ENCODE measurements at places on chromosomes 3 and 15.

GRCh38 chr3:103410231-103410630 is 975.4 kb downstream of the ZPLD1 start:
- no peak for DNase-seq

DNA sequence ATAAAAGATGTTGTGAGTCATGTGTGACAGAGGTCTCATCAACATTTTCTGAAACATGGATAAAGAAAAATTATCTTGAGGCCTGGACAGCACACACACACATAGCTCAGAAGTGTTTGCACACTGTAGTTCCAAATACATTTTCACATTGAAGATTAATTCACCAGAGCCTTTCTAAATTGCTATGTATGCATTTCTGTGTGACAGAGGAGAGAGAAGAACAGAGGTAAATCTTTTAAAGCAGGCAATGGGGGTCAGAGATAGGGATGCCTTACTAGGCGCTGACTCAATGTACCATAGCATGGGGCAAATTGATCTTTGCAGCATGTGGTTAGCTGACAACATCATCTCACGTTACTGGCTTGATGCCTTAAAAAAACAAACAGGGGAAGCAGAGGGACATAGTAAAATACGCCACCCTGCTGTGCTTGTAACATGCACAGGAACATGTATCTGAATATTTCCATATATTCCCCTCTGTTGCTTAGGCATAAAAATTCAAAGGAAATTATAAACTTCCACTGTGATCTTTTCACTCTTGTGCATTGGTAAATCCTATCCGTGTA is 7.7 kb downstream of the POU1F1 start:
- DNase-seq, result no peak

DNA sequence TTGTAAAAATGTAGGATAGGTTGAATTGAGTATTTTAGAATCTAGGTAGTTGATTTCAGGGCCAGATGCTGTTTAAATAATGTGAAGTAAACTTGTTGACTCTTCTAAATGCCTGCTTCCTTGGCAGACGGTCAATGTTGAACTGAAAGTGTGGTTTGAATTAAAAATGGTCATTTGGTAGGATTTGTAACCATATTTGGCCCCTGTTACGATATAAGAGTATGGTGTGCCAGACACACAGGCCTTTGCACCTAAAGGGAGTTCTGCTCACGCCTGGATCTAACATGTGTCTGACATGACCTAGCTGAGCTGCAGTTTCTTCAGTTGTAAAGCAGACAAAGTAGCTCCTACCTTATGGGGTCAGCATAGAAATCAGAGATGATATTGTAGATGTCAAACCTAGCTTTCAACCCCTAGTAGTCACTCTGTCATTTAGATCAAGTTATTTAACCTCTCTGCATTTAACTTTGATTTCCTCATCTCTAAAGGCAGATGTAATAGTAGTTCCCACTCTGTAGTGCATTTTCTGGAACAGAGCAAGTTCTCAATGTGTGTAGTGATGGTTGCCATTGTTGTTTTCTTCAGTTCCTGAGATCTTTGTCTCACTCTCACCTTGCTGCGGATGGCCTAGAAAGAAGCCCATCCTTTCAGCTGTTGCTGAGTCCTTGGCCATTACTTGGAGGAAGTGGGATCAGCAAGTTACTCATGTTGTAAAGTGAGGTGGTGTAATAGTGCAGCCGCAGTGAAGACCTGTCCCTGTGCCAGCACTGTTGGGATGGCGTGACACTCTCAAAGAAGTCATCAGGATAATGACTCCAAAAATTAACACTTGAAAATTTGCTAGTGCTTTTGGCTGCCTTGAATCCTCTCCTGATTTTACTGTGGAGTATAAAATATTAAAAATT is 90.2 kb downstream of the GHSR start:
- DNase-seq, result no peak

DNA sequence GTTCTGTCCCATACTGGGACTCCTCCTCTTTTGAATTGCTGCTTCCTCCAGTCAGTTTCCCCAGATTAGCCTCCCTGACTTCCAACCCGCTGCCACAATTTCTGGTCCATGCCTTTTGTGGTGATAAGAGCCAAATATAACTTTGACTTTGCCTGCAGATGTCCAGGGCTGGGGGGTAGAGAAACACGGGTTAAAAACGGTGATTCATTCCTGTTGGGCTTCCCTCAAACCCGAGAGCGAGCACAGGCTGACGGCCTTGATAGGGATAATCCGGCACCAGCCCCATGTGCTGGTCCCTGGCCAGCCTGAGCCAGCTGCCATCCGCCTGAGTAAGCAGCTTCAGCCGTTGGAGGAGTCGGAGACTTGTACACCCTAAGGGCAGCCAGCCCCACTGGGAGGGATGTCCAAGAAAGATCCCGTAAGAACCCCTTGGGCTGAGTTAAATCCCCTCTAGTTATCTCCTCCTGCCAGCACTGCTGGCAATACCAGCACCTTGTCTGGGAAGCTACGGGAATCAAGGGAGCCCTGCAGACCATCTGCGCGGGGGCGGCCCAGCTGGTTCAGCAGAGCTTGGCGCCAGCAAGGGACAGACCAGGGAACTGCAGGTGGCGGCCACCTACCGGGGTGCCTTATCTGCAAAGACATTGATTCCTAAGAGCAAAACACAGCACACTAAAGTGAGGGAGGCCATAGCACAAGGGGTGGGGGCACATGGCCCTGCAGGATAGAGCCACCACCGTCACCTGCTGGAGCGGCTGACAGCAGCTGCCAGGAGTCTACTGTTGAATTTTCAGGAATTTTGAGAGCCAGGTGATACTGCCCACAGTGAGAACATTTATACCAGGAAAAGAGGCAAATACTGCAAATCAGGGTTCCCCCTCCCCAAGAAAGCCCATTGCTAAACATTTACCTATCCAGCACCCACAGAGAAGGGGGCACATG is 18.1 kb downstream of the CSPG4 start:
- peak; percentile 71 for DNase-seq

GRCh38 chr3:98361289-98361688 is 7.6 kb downstream of the OR5K4 start:
- DNase-seq, result no peak

DNA sequence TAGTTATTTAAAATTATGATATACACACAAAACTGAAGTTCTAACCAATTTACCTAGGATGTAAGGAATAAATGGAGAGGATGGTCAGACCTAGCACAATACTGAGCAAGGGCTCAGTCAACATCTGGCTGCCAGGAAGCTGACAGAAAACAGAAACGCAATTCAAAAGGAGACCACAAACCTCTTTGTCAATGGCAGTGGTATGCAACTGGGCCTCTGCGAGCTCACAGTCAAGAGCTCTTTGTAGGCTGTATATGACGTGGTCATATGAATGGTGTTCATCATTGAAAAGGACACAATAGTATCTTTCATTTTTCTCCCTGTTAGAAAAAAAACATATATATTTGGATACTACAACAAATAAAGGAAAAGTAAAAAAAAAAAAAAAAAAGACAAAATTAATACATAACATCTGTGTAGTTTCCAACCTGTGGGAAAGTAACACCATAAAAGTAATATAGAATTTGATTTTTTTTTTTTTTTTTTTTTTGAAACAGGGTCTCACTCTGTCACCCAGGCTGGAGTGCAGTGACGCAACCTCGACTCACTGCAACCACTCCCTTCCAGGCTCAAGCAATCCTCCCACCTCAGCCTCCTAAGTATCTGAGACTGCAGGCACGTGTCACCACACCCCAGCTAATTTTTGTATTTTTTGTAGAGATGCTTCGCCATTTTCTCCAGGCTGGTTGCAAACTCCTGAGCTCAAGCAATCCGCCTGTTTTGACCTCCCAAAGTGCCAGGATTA is 37.9 kb downstream of the UBR1 start:
- no peak for DNase-seq

DNA sequence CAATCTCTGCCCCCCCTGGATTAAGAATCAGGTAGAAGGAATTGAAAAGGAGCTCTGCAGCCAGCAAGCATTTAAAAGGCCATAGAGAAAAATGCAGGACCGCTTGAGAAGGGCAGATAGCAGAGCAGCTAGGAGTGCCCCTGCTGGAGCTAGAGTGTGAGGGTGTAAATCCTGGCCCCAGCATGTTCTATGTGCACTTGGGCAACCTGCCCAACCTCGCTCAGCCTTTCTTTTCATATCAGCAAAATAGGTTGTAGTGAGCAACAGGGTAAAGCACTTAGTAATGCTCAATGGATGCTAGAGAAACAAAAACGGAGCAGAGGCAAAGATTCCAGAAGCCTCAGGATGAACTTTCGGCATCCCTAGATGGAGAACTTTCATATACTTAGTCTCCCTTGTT is 25.0 kb upstream of the THBS1 start:
- DNase-seq, result no peak

DNA sequence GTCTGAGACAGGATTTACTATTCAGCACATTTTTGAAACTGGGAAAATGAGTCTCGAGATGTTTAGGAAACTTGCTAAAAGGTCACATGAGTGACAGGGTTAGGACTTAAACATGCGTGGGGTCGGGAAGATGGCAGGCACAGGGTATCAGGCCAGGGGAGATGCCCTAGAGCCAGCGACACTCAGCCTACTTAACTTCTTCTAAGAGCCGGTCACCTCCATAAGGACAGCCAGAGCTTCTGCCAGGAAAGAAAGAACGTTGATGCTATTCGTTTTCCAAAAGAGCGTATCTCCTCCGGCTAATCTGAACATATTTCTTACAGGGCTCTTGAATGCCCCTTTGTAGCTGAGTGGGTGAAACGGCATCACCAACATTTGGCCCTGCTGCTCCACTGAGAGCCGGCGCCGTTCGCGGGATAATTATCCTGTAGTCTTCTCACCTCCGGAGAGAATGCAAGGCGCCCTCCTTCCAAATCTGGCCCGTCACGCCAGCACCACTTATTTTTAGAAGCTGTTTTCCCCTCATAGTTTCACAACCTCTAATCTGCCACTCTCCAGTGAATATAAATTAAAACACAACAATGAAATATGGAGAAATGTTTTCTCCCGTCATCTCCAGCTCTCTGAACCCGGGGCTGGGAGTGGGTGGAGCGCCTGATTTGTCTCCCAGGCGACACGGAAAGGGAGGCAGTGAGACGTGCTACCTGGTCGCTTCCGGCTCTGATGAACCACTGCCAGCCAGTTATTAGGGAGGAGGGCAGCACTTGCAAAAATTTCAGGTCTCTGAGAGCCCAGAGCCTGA is 58.5 kb downstream of the LIPC start:
- DNase-seq, result no peak

DNA sequence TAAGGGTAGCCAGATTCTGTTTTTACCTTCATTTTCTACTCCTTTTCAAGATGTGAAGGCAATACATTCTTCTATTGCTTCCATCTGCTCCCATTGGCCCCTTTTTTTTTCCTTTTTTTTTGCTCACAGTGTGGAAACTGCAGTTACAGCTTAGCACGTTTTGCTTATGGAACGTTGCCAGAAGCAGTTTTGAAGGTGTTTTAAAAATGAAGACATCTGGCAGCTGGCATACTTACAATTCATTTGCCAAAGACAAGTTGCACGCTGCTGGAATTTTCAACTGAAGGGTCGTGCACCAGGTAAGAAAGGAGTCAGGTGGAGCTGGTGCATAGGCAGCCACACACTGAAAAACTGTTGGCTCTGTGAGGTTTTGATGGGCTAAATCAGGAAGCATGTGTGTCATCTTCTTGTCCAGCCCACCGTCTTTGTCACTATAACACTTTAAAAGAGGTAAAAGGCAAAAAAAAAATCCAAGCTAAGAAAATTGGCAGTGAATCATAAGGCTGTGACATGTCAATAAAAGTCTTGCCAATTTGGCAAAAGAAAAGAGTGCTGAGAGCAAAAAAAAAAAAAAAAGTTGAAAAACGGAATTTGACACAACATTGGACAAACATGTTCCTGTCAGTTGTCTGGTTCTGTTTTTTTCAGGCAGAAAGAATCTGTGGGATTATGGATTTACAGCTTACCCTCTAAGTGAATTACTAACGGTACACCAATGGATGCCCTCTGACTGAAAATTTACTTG is 225.4 kb upstream of the SOX2 start:
- DNase-seq, result no peak

DNA sequence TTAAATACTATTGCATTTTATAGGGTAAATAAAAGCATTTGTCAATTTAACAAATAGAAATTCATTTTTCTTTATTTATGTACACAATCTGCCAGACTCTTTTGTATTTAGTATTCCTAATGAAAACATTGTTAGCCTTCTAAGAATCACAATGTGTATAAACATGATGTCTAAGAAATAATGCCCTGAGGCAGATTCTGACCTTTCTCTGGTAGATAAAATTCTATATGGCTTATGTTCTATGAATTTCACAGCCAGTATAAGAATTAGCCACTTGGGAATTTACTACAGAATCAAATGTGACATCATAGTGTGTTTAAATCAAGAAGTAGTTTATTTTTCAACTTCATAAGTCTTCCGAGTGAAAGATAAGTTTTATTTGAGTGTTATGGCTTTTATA is 457.4 kb downstream of the ZIC1 start:
- DNase-seq, result no peak

DNA sequence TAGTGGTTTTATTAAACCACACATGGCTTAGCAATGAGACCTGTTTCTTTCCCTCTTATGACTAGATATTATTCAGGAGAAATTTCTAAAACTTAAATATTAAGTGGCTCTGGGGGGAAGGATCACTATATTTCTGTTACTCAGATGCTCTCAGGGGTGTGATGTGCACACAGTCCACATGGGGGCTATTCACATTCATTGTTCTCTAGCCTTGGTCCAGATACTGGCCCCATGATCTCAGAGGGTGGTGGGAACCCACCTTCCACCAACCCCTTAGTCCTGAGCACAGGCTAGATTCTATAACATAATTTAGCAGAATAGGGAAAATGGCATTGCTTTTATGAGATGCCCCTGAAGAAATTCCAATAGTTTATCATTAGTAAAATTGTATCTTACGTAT is 149.0 kb upstream of the ST8SIA2 start:
- DNase-seq, result no peak

- DNase-seq, result no peak
Observed at GRCh38 chr3:177594096-177594495, 396.8 kb upstream of the TBL1XR1 start.

- no peak for DNase-seq
Observed at GRCh38 chr3:105516972-105517371, 150.3 kb downstream of the ALCAM start.

- no peak for DNase-seq
Observed at GRCh38 chr3:185400866-185401265, 37.9 kb downstream of the MAP3K13 start.

- no peak for DNase-seq
Observed at GRCh38 chr15:36390491-36390890, 188.9 kb upstream of the CDIN1 start.

GRCh38 chr15:83571820-83572707 is 81.9 kb upstream of the ADAMTSL3 start:
- DNase-seq, result no peak

GRCh38 chr15:65981837-65982626 is 112.7 kb downstream of the RAB11A start:
- DNase-seq, result no peak

- no peak for DNase-seq
Observed at GRCh38 chr3:164458986-164459385, 619.3 kb downstream of the SI start.

DNA sequence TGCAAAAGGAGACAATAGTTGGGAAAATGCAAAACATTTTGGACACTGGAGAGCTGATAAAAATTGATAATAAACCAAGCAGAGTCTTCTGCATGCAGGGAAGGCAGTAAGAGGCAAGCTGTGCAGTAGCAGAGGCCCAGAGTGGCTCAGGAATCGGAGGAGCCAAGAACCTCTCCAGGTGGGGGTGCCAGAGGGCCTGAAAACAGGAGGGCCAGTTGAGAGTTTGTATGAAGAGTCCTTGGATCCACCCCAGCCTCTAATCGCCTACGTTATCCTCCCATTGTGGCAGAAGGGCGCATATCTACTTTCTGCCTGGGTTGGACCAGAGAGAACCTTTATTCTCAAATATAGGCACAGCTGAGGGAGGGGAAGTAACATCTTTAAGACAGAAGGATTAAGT is 48.9 kb upstream of the RBP1 start:
- no peak for DNase-seq

GRCh38 chr3:119636891-119637611 is 23.3 kb downstream of the POPDC2 start:
- DNase-seq, result no peak
